ENCODE measurements at places on chromosomes 6 and 20.

DNA sequence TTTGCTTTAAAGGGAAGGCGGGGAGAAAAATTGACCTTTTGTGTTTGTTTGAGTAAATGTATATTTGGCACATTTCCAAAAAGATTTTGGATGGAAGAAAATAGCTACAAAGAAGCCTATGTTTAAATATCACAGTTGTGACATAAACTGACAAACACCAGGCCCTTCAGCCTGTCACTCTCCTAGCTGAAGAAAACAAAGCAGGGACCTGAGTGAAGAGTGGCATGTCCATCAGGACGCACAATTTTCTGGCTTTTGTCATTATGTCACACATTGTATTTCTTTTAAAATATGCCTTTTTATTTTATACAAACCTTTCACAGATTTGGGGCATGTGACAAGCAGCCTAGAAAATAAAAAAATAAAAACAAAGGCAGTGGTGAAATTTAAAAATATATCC is 241.2 kb downstream of the OGFRL1 start:
- DNase-seq, result no peak

- DNase-seq, result no peak
These were observed 56.5 kb upstream of the ADTRP start for GRCh38 chr6:11835065-11835464.

- no peak for DNase-seq
These were observed 1.1 kb downstream of the MYLK2 start for GRCh38 chr20:31820228-31820627.

- DNase-seq, result peak; percentile 77
These were observed 9.3 kb downstream of the SLC9A8 start for GRCh38 chr20:49821870-49822331.

GRCh38 chr6:133396984-133397348 is 155.8 kb downstream of the EYA4 start:
- no peak for DNase-seq

DNA sequence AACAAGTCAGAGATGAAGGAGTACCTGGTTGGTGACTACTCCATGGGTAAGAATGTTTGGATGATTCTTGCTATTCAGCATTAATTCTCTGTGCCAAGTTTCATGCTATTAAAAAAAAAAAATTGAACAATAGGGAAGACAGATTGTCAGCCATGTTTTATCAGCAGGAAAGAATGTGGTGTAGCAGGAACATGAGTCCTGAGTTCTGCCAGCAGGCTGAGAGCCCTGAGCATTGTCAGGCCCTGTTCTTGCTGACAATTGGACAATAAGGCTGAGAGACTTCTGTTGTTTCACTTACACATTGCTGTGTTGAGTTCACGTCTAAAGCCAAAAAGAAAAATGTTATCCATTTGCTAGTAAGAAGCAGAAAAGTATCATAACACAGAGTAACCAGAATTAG is 70.4 kb upstream of the SMIM28 start:
- DNase-seq, result peak; percentile 63

GRCh38 chr6:122779667-122780066 is at the start of gene FABP7:
TSS of gene FABP7 (plus strand) at chr6:122779716. CDS start at chr6:122779795, 79 bp downstream.
- DNase-seq, result no peak

DNA sequence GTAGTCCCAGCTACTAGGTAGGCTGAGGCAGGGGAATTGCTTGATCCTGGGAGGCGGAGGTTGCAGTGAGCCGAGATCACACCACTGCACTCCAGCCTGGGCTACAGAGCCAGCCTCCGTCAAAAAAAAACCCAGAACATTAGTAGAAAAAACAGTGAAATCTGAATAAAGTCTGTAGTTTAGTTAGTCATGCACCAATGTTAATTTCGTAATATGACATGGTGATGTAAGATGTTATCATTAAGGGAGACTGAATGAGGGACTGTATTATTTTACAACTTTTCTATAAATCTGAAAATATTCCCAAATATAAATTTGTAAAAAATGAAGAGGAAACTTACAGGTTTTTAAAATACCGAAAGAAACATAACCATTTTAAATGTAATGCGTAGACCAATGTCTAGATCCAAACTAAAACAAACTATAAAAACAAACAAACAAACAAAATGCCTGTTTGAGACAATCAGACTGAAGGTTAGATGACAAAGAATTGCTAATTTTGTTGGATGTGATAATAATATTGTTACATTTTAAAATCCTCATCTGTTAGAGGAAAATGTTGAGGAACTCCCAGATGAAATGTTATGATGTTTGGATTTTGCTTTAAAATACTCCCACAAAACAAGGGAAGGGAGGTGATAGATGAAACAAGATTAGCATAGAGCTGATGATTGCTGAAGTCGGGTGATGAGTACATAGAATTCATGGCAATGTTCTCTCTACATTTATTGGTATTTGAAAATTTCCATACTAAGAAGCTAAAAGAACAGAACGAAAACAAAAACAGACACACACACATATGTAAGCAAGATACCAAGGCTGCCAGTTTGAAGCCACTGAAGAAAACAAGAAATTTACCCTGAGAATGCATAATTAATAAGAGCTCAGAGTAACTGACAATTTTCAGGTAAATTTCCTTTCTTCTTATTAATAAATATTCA is 1.8 kb downstream of the GSTA4 start:
- DNase-seq, result peak; percentile 63
